Calu3 (cell line): ENCODE measurements at places on chromosomes 12 and 14.
A peak's percentile ranks its signal among the peaks of the same experiment; 100 is the strongest.

- DNase-seq = no peak
These were observed 59.3 kb upstream of the VRK1 start for GRCh38 chr14:96737881-96738280.

DNA sequence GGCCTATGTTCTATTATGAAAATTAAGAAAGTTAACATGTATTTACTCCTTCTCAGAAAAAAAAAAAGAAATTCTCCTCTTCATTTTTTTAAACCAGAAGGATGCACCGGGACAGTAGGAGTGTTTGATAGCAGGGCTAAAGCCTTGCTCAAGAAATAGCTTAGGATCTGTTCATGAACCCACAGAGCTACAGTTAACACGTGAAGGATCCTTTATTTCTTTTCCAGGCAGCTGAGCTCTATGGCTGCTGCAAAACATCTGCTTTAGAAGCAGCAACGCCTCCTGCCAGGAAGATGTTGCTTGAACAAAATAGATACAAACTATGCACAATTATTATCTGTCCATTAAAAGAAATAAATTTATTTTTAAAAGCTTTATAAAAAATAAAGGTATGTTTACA, 254.8 kb downstream of the PRKD1 start:
- DNase-seq = no peak

GRCh38 chr14:23646648-23647549, 10.7 kb downstream of the DHRS2 start:
- peak; percentile 35 for DNase-seq

DNA sequence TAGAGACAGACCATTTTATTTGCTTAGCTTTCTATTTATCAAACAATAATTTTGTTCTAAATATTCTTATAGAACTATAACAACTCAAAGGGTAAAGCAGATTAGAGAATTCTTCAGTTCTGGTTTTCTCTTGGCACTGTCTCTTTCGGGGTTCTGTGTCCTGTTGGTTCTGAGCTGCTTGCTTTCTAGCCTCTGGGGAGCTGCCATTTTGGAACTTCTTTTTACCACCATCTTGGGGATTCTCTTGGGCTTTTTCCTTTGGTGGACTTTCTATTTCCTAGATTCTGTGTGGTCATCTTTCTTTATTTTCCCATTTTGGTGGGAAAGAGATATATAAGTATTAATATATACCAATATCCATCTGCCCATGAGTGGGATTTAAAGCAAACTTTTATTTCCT, 467.7 kb downstream of the PCNX1 start:
- DNase-seq = no peak

GRCh38 chr12:89389755-89390661, 37.7 kb upstream of the DUSP6 start:
- DNase-seq = no peak

- DNase-seq = no peak
These were observed 5.1 kb upstream of the GPR33 start for GRCh38 chr14:31492759-31493498.

GRCh38 chr12:87599459-87599858, 429.7 kb downstream of the C12orf50 start:
- no peak for DNase-seq

- DNase-seq = peak; percentile 2
These were observed 21.1 kb upstream of the AKAP6 start for GRCh38 chr14:32307881-32308582.

- no peak for DNase-seq
These were observed 62.3 kb downstream of the BEGAIN start for GRCh38 chr14:100524933-100525243.

DNA sequence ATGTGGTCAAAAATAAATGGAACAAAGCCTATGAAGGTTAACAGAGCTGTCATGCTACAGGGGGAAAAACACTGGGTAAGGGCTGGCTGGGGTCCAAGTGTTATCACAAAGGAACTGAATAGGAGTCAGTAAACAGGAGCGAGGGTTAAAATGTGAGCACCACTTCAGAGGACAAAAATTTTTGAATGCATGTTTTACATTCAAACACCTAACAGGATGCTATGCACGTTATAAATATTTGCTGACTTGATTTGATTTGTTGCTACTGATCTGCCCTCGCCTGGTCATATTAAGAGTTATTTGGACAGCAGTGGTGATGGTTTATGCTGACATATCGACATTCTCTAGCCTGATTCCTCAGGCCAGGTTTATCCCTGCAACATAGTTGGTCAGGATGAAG, 7.4 kb upstream of the KTN1 start:
- DNase-seq = no peak

- no peak for DNase-seq
These were observed 390.2 kb downstream of the SOX5 start for GRCh38 chr12:23559268-23559753.

- no peak for DNase-seq
These were observed 26.2 kb upstream of the PPP4R3A start for GRCh38 chr14:91536327-91536726.

- no peak for DNase-seq
These were observed 29.6 kb downstream of the BEGAIN start for GRCh38 chr14:100557658-100558057.

DNA sequence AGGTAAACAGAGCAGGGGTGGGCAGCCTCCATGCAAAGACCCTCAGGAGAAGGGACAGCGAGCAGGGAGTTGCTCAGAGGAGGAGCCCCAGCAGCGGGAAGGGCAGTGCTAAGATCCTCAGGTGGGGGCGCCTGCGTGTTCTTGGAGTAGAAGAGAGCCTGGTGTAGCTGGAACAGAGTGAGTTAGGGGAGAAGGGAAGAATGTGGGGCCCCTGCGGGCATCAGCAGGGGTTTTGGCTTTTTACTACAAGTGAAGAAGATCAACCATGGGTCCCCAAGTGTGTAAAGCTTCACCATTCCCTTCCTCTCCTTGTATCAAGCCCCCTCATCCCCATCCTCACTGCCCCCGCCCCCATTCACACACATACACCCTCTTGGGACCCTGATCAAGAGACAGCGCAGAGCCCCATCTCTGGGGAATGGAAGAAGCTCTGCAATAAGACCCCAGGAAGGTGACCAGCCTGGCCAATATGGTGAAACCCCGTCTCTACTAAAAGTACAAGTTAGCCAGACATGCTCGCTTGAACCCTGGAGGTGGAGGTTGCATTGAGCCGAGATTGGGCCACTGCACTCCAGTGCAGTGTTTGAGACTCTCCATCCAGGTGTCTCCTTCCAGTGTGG, 10.2 kb upstream of the TMEM119 start:
- no peak for DNase-seq

- DNase-seq = no peak
These were observed 5.8 kb downstream of the SLC24A4 start for GRCh38 chr14:92328664-92329255.

- no peak for DNase-seq
These were observed 85.0 kb downstream of the POLR3B start for GRCh38 chr12:106442575-106442974.

- no peak for DNase-seq
These were observed 60.4 kb downstream of the SMUG1 start for GRCh38 chr12:54128416-54128815.

DNA sequence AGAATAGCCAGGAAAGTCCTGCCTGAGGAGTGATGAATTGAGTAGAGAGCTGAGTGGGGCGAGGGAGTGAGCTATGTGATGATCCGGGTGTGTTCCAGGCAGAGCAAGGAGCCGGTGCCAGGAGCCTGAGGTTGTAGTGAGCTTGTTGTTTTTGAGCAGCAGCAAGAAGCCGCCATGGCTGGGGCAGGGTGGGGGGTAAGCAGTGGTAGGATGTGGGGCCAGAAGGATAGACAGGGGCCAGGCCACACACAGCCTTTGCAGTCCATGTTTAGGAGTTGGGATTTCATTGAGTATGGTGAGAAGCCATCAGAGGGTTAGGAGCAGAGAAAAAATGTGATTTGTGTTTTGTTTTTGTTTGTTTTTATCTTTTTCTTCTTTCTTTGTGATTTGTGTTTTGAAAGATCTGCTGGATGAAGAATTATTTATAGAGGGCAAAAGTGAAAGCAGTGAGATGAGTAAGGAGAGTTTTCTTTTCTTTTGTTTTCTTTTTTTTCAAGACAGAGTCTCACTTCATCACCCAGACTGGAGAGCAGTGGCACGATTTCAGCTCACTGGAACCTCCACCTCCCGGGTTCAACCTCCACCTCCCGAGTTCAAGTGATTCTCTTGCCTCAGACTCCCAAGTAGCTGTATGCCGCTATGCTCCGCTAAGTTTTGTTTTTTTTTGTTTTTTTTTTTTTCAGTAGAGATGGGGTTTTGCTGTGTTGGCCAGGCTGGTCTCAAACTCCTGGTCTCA, 92.3 kb upstream of the BCAT1 start:
- DNase-seq = no peak

- DNase-seq = no peak
These were observed 16.3 kb downstream of the BORCS5 start for GRCh38 chr12:12372946-12373722.

- DNase-seq = no peak
These were observed 59.2 kb downstream of the VWF start for GRCh38 chr12:6065131-6065862.

- DNase-seq = no peak
These were observed 20.1 kb downstream of the LTBP2 start for GRCh38 chr14:74591899-74592298.

DNA sequence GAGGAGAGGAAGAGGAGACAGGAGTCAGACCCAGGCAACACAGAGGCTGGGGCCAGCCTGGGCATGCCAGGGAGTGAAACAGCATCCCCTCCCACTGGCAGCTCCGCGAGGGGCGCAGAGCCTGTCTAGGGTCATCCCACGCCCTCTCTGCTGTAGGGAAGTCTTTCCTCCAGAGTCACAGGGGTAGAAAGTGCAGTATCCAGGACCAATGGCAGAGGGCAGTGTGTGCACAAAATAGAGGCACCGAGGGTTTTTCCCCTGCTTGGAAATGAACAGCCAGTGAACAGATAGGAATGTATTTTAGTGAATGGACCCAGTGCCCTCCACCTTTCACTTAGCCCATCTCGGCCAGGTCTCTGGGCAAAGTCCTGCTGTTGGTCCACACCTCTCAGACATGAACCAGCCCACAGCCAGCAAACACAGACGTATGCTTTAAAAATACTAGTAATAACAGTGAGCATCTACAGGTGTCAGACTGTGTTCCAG, 9.4 kb upstream of the KRT74 start:
- peak; percentile 58 for DNase-seq

DNA sequence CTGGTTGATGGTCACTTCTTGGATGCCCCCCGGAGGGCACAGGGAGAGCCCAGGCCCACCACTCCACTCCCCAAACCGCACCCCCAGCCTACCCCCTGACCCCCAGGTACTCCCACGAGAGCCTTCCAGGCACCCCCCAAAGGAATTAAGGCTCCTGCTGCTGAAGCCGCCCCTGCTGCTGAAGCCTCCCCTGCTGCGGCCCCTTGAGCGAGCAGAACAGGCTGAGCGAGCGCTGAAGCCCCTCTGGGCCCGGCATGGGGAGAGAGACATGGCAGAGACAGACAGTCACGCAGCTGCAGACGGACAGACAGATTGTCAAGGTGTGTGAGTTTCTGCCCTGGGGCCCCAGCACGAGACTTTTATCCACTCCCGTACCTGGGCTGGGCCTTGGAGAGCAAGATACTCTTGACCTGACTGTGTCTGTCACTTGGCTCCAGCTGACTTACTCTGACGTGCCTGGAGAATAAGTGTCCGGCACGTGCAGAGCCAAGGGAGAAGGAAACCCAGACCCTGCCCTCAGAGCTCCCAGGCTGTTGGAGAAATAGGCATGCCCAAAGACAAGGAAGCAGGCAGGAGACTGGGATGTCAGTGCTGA, at the start of gene KRT78:
Gene KRT78 (minus strand): TSS at position 334 of the 595 bp plus-strand sequence. CDS start 64 bp downstream, at position 270.
- no peak for DNase-seq

GRCh38 chr14:102506626-102506925, 3.0 kb downstream of the ANKRD9 start:
- no peak for DNase-seq

GRCh38 chr14:61364243-61364642, 42.9 kb downstream of the PRKCH start:
- DNase-seq = no peak

- no peak for DNase-seq
These were observed 16.5 kb downstream of the KLHL28 start for GRCh38 chr14:44945264-44945663.

DNA sequence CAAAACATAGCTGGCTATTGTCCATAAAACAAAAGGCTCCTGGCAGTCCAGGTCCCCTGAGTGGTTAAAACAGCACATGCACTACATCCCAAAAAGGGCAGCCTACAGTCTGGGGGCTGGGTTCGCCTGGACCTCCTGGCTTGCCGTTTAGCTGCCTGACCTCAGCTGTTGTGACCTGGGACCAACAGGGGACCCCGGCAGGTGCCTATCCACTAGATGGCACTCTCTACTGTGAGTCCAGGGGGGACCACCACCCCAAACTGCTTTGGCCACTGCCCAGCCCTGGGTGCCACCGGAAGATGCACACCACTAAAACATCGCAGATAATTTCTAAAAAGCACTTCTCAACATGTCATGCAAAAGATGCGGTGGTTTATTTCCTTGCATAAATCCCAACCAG, 2.9 kb upstream of the RTL1 start:
- no peak for DNase-seq

- no peak for DNase-seq
These were observed 3.9 kb downstream of the AJUBA start for GRCh38 chr14:22978487-22978837.

DNA sequence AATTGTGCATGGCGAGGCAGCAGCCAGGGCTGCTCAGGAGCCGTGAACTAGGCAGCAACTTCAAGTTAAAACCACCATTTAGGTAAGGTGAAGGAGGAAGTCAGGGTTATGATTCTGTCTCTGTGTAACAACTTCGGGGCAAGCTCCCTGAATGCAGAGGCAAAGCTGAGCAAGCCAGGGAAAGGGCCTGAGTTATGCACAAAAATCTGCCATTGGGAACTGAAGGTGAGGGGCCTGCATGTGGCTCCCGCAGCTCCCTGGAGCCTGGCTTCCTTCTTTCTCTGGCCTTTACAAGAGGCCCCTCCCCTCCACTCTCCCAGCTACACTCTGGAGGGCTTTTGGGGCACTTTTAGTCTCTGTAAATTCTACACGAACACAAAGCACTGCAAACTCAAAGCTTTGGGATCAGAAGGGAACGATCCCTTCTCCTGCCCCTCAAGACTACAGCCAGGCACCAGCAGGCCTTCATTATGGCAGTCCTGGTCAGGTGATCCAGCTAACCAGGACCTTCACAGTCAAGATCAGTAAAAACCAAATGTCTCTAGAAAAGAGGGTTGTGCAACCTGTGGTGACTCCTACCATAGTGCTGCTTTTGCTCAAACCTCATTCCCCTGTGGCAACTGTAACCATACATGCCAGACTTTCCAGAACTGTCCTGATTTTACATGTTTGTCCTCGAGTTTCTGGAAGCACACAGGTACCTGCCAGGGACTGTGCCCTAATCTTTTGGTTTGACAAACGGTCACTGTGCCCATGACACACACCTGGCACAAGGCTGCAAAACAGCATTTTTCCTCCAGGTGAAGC, 67.2 kb upstream of the PTGR2 start:
- DNase-seq = no peak

- DNase-seq = no peak
These were observed 42.2 kb upstream of the PTGR2 start for GRCh38 chr14:73809391-73809790.
